ENCODE measurements at places on chromosomes 6 and 20. TPM values are rescaled to one million over a fixed set of nuclear protein-coding genes. Genes with fewer than 3 reads are reported as not detected.

Gene SIRPD
- not detected for total RNA-seq

Gene SPDEF
- not detected for total RNA-seq

Gene ZNF343
- total RNA-seq = 12.3 TPM

Gene ASIP
- total RNA-seq = not detected

Gene CTCFL
- not detected for total RNA-seq

Gene PRDM1
- 20.1 TPM for total RNA-seq

Gene TRDN
- total RNA-seq = not detected

Gene ELOVL2
- not detected for total RNA-seq

Gene RBM38
- total RNA-seq = 96.5 TPM
